Left renal cortex interstitium (tissue), 4 donors: ENCODE measurements at places on chromosomes 1 and 21.

DNA sequence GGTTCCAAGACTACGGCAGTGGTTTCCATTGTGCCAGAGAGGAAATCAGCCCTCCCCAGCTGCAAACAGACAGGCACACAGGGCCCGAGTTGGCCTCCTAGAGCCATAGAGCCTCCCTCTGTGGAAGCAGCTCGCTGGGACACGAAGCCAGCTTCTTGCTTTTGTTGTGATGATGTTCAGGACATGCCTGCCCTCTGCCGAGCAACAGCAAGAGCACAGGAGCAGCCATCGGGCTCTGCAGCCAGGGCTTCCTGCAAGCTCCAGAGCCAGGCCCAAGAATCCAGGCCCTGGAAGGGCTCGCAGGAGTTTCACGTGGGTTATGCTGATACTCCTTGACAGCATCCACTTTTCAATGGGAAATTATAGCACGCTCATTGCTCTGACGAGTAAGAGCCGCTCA, 18.5 kb downstream of the NPHP4 start:
- no peak for DNase-seq

GRCh38 chr1:53851571-53852285, 13.6 kb upstream of the NDC1 start:
- DNase-seq, result no peak

DNA sequence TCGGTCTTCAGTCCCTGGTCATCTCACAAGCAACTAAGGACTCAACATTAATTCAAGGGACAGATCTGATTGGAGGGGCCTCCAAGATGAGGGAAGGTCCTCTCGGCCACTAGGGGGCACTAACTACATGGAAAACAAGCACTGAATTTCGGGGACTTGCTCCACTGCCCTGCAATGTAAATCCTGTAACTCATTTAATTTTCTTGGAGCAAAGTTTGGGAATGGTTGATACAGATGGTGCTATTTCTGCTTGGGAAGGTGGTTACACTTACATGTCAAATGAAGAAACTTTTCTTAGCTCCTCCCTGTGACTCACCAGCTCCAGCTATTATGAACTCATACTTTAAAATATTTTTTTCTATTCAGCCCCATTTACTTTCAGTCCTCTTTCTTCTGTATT, 97.4 kb upstream of the KCNJ15 start:
- no peak for DNase-seq

DNA sequence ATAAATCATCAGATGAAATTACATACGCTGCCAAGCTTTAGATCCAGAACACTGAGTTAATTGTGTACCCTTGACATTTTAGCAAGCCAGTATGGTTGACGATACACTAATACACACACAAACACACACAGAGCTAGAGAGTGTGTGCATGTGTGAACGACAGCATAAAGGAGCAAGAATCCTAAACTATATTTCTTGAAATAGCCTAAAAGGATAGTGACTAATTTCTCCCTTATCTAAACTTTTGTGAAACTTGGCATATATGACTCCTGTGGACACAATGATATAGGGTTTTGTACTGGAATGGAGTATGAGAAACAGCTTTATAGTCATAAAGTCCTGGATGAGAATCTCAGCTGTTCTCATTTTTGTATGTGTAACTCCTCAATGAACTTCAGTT, 65.1 kb upstream of the DMRTA2 start:
- no peak for DNase-seq

DNA sequence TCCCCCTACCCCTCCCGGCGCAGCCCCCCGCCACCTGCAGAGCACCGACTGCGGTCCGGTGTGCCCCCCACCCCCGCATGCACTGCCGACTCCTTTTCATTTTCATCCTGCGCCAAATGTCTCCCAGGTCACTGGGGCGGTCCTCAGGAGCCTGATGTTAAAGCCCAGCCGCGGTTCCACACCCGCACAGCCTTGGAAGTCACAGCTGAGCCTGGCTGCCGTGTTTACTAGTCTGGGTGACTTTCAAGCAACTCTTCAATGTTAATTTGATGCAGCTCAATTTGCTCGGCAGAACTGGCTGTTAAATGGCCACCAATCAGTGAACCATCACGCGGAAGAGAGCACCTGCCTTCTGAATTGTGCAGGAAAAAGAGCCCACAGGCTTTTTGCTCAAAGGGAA, 27.2 kb downstream of the THAP3 start:
- DNase-seq, result no peak

DNA sequence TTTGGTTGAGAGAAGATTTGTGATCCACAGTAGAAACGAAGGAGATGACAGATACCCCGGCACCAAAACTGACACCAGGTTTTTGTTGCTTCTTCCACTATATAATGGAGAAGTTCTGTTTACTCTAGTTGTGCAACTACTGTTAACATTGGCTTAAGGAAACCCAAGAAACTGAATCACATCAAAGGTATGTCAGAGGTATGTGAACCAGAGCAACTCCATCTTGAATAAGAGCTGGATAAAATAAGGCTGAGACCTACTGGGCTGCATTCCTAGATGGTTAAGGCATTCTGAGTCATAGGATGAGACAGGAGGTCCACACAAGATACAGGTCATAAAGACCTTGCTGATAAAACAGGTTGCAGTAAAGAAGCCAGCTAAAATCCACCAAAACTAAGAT, 173.7 kb upstream of the CAMK1G start:
- DNase-seq, result no peak

DNA sequence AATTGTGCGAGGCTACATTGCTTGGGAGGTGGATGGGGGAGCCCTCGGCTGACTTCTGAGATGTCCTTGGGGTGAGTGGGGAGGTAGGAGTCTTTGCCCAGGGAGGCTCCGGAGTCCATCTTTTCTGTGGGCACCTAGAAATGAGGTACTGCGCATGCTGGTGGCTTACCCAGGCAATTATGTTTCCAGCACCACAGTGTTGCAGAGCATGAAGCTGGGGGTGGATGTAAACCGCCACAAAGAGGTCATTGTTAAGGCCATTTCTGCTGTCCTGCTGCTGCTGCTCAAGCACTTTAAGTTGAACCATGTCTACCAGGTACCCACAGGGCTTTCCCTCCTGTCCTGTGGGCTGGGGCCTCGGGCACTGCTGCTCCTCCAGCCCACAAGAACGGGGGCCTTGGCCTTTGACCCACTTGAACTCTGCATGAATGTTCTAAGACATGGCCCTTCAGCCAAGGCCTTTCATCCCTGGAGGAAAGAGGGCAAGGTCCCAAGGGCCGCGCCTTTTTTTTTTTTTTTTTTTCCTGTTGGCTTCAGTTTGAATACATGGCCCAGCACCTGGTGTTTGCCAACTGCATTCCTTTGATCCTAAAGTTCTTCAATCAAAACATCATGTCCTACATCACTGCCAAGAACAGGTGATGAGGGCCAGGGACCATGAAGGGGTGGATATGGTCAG, 14.6 kb downstream of the STRIP1 start:
- DNase-seq, result no peak

DNA sequence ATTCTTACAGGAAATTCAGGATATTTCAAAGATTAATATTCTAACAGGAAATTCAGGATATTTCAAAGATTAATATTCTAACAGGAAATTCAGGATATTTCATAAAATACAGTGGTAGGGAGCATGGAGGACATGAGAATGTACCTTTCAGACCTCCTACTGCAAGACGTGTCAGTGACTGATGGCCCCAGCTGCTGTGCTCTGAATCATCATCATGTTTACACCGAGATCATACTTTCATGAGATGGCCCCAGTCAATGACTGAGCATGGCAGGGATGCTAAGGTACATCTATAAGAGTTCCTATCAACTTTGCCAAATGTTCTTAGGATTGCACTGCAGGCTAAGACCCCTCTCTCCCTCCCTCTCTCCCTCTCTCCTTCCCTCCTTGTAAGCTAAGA, 69.0 kb downstream of the HFM1 start:
- DNase-seq, result no peak

DNA sequence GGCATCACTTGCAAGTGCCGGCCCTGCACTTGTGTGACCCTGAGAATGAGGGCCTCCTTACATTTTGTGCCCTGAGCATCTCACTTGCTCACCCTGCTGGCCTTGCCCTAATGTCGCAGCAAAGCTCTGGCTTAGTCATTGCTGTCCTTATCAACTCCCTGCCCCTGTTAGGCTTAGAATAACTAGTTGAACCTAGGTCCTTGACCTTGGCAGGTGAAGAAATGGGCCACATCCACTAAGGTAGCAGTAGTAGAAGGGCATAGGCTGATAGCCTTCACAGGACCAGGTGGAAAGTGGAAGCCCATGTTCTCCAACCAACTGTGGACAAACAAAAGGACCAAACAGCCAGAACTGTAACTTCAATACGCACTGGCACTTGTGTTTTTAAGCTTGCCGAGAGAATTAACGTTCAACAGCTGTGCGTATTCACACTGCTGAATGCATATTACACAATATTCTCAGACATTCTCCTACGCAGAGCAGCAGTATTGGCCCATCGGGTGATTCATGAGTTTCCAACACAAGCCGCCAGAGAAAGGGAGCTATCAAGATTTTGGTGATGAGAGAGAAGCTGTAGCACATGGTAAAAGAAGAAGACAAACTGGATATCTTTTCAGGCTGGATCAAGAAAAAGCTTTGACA, 27.7 kb upstream of the PTGFRN start:
- DNase-seq, result no peak

- DNase-seq, result no peak
Observed at GRCh38 chr1:79874289-79874688, 867.8 kb upstream of the ADGRL4 start.

- DNase-seq, result no peak
Observed at GRCh38 chr1:175839779-175840669, 96.6 kb upstream of the TNR start.

DNA sequence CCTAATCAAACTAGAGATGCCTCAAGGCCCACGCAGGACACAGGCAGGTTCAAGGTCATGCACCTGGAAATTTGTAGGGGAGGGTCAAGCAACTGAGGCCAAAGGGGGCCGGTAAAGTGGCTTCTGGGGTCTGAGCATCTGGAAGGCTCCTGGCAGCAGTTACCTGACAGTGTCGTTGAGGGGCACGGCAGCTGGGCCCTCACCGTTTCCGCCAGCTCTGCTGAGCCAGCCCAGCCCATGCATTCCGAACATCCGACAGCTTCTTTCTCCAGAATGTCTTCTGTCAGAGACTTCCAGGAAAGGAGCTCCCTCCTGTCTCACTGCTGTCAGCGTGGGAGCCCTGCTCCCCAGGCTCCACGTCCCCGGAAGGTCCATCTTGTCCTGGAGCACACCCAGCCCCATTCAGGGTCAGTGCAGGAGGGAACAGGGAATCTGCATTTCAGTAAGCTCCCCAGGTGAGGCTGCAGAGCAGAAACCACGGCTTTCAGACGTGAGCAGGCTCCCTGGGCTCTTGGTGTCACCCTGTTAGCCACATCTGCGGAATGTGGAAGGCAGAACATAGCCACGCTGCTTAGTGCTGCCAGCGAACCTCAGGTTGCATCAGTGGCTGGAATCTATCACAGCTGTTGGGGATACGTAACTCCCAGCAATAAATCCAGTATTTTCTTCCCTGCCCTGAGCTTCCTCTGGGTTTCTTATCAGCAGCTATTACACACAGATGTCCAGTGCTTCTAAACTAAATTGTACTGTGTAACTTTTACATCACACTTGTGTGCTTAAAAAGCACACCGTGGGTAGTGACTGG, 36.3 kb upstream of the FAM3B start:
- no peak for DNase-seq

GRCh38 chr1:235019961-235020360, 108.7 kb downstream of the TOMM20 start:
- no peak for DNase-seq

DNA sequence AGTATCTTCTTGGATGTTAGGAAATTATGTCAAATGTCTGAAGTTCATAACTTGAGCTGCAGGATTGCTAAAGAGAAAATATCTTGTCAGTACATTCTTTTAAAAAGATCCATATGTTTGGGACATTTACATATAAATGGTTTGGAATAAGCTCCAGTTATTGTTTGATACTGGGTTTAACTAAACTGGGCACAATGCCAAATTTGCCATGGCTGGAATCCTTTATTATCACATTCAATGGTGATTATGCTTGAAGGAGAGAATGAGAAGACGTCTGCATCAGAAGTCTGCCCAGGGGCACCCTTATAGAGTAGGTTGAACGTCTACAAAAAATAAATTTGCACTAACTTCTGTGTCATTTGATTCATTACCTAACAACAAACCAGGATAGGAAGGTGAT, 652.5 kb downstream of the AMY1C start:
- no peak for DNase-seq

DNA sequence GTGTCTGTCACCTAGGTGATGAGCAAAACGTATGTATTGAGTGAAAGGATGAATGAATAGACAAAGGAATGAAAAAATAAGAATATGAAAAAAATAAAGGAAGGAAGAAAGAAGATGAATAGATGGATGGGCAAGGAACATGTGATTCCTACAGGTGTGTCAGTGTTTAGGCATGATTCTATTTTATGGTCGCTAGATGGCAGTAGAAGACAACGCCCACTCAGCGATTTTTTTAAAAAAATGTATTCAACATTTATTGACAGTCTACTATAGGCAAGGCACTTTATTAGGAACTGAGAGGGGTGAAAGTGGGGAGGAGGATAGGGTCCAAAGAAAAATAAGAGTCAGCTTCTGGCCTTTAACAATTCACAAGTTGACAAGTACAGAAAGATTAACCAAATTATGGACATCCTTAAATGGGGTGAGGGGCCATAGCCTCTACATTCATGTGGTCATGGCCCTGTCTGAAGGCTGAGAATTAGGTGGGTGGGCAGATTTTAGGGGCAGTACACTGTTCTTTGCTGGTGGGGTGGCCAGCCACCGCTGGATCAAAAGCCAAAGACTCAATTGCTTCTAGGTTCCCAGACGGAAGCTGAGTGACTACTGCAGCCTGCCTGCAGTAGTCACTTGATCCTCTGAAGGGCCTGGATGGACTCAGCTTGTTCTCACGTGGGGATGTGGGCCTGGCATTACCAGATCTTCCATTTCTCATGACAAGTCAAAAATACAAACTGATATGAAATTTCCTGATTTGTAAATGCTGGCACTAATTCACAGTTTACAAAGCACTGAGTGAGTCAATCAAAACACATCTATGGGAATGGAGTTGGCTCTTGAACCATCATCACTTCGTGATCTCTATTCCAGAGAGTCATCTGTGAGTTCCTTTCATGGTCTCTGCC, 83.9 kb downstream of the FASLG start:
- DNase-seq, result no peak

DNA sequence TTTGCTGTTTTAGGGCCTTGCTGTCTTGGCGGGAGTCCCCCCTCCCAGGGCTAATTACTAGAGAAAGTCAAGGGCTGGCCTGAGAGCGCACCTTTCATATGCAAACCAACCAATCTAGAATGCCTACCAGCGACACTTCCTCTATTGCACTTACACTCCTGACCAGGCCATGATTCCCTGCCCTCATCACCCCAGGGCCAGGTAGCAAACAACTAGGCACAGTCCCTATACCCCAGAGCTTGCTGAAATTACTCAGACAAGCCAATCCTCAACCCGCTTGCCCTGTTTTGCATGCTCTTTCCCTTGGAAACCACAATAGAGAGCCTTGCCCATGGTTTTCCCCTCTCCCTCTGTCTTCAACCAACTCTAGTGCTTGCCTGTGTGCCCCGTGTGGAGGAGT, 70.3 kb downstream of the URB2 start:
- DNase-seq, result no peak

- no peak for DNase-seq
Observed at GRCh38 chr1:65025794-65026193, 59.4 kb upstream of the JAK1 start.

- DNase-seq, result no peak
Observed at GRCh38 chr1:33004613-33005012, 32.1 kb downstream of the AK2 start.
